ENCODE measurements at places on chromosomes 2 and 18.

GRCh38 chr18:58540381-58540943, 88.4 kb downstream of the ALPK2 start:
- DNase-seq, result no peak

DNA sequence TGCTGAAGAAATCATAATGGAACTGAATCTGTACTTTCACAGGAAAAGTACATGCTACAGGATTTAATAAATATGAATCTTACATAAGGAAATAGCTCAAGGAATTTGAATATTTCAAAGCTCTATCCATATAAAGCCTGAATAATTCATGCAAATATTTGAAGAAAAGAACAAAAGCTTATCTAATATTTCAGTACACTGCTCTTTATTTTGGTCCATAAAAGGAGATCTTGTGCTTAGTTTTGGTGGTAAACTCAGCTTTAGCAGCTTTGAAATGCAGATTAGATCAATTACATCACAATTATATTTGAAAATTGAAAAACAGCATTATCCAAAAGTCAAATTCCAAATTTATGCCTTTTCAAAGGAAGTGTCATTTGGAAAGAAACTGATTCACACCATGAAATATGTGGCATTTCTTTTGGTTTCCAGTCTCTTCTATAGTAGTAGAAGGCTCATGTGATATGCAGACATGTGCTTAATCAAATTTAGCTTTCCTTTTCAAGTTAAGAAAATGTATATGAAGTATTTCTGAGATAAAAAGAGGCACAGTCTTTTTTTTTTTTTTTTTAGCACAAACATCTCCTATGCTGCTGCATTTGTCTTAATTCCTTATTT, 42.1 kb upstream of the MAP4K3 start:
- DNase-seq, result no peak

GRCh38 chr2:237280939-237281338, 133.0 kb downstream of the COL6A3 start:
- DNase-seq, result no peak

- no peak for DNase-seq
Observed at GRCh38 chr2:8285081-8285480, 396.8 kb upstream of the ID2 start.

GRCh38 chr2:101887328-101887727, 104.4 kb upstream of the IL1R2 start:
- no peak for DNase-seq

GRCh38 chr2:127847931-127848330, 10.0 kb downstream of the POLR2D start:
- DNase-seq, result no peak

DNA sequence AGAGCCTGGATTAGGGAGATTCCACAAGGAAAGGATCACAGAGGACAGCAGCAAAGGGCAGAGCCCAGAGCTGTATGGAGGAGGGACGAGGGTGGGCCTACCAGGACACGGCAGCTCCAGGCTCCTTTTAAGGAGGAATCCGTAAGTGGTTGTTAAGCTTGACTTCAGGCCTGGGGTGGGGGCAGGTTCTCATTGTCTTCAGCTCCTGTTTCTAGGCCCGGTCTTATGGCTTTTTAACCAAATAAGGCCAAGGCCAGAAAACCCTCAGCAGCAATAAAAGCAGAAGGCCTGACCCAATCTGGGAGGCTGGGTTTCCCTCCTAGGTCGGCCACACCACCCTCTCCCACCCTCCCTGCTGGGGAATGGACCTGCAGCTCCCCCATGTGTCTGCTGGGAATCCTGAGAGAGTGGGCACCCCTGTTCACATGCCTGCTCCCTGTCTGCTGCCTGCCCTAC, 111.2 kb downstream of the PLB1 start:
- DNase-seq, result no peak

GRCh38 chr2:28616396-28616999, 120.6 kb downstream of the PLB1 start:
- DNase-seq, result no peak

- DNase-seq, result no peak
Observed at GRCh38 chr2:219230059-219230540, 494 bp downstream of the ANKZF1 start.

GRCh38 chr2:150471813-150472510, 15.5 kb downstream of the RND3 start:
- DNase-seq, result no peak

GRCh38 chr2:15498554-15498953, 62.6 kb downstream of the NBAS start:
- no peak for DNase-seq

GRCh38 chr18:8960740-8961657, 141.5 kb upstream of the NDUFV2 start:
- no peak for DNase-seq

DNA sequence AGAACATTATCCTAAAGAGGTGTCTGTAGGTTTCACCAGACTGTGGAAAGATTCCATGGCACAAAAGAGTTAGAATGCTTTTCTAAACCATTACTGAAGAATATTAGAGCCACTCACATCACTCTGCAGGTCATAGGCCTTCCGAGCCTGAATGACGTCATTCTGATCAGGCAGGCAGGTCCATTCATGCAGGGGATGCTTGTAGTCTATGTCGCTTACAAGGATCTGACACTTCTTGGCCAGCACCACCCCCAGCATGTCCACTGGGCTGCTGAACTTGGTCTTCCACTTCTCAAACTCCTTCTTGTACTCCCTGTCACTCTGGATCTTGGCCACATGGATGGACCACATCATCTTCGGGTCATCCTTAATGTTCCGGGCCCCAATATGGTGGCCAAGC, 120.1 kb downstream of the NEB start:
- no peak for DNase-seq

DNA sequence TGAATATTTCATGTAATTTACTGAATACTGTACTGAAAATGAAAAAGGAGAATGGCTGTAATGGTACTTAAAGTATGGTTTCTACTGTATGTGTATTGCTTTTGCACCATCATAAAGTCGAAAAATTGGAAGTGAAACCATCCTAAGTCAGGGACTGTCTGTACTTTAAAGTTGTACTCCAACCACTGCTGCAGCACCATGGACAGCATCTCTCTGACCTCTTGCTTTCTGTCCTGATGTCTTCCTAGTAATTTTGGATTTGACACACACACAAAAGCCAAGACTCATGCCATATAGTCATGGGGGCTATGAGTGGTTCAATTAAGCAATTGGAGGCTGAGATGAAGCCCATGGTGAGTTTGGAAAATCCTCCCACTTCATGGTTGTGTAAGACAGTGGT, 256.3 kb upstream of the PKDCC start:
- DNase-seq, result no peak

- no peak for DNase-seq
Observed at GRCh38 chr2:181823405-181823804, 68.1 kb upstream of the ITPRID2 start.

DNA sequence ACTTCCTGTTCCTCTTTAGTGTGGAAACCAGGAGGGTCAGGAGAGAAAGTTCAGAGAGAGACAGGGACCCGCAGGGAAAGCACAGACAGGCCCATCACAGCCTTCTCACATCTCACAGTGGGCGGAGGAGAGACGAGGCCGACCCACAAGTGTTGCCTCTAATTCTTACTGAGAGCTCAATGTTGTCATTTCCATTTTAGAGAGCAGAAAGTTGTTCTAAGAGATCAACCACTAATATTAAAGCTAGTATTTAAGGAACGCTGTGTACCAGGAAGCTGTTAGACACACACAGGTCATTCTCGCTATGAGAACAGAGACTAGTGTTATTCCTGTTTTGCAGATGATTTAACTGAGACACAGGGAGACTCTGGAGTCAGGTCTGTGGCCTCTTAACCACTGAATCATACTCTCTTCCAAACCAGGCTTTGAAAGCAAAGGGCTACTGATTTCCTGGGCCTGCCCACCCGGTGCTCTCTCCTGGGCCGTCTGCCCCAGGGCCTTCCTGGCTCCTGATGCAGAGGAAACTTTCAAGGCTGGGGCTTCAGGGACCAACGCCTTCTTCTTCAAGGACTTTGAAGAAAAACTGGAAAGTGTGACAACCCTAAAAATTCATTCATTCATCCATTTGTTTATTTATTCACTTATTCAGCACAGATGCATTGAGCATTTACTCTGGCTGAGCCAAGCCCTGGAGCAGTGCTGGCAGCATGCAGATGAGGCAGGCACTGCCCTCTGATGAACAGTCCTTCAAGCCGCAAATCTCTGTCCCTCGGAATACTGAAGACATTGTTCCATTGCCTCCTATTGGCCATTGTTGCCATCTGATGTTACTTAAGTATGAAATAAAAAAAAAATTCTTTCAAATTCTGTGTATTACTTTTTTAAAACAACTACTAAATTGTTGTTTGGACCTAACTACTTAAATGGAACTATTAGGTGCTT, 37.2 kb upstream of the BIN1 start:
- no peak for DNase-seq

DNA sequence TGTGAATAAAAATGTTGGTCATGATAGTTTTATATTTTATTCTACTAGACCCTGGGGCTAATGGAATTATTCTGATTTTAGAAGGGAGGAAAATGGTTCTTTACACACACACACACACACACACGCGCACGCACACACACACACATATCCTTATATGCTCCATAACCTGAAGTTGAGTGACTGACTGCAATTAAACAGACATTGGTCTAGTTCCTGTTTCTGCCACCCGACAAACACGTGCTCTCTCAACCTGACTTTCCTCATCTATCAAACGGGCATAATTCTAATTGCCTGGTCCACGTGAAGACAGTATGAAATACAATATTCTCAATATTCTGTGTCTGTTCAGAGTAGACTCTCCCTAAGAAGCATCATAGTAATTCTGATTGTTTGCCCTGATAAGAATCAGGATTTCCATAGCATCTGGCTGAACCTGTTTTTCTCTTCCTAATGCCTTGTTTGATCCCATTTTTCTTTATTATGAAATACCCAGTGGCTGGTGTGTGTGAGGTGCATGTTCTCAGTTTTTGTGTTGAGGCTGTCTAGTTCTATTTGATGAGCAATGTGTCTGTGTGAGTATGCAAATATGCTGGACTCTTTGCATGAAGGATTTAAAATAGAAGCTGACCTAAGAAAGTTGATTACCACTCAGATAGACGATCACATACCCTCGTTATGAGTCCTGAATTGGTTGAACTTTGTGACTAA, 51.0 kb downstream of the SETBP1 start:
- DNase-seq, result no peak

GRCh38 chr18:8942909-8943545, 159.5 kb upstream of the NDUFV2 start:
- no peak for DNase-seq

- no peak for DNase-seq
Observed at GRCh38 chr2:96511851-96512250, 6.7 kb upstream of the NEURL3 start.

DNA sequence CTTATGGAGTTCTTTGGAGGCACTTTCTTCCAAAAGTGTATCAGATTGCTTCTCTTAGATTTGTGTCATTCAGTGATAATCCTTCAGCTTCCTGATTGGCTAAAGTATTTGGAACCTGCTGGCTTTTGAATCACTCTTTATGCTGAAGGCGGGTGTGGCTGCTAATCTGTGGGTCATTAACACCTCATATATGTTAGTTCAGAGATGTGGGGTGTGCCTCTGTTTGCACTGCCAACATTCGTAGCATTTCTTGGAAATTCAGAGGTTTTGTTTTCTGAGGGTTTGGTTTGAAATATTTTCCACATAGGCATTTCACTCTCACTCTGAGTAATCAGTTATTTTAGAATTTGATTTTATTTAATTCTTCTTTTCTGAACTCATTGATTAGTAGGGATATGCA, 1604.4 kb upstream of the ACVR2A start:
- no peak for DNase-seq

- no peak for DNase-seq
Observed at GRCh38 chr2:172999641-173000386, 75.8 kb upstream of the MAP3K20 start.
